GM20000 (cell line): ENCODE measurements at places on chromosomes 16 and 17.

- no peak for DNase-seq
Observed at GRCh38 chr17:3917391-3917931, 1.2 kb upstream of the P2RX1 start.

DNA sequence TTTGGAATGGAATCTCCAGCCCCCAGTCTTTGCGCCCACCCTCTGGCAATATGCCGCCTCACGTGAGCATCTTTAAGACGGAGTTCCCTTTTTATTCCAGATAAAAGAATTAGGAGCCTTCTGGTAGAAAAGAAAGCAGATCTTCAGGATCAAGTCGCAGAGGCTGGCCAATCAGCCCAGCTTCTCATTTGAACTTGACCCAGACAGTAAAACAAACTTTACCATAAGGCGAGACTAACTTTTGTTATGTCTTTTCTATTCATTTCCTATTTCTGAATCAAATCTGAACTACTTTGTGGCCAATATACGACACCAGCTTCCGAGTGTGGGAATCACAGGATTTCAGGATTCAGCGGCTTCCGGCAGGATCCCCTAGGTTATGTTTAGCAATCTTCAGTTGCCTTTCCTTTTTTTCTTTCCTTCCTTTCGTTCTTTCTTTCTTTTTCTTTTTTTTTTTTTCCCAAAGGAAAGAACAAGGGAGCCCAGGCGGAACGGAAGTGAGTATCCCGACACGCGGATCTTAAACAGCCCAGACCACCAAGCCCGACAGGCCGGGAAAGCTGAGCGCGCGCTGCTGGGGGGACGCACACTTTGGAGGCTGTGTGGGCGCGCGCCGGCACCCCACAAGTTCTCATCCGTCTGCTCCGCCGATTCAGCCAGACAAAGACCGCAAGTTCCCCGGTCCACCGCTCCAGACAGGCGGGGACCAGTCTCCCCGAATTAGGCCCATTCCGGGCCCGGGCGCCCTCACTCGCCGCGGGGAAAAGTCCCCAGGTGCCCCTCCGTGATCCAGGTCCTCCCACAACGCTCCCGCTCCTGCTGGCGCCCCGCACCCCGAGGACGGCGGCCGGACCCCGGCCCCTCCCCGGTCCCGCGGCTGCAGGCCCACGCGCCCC lies 633 bp downstream of the TBC1D16 start:
- DNase-seq: peak; percentile 62

- DNase-seq: no peak
Observed at GRCh38 chr17:5429191-5429887, 9.4 kb downstream of the RPAIN start.

- DNase-seq: no peak
Observed at GRCh38 chr16:51041546-51041945, 109.5 kb downstream of the SALL1 start.

DNA sequence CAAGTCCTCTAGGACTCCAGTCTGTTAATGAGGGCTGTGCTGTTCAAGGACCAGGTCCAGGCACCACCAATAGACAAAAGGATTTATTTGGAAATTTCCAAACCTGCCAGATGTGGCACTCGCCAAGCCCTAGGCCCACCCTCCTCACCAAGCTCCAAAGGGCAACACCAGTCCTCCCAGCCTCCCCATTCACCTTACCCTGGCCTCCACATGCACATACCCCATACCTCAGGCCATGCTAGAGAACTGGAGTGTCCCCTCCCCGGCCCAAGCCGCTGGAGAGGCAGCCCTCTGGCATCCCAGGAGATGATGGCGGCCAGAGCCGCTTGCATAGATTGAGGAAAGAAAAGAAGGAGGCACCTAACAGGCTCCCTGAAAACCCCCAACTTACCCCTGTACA lies 4.6 kb upstream of the FTSJ3 start:
- no peak for DNase-seq

DNA sequence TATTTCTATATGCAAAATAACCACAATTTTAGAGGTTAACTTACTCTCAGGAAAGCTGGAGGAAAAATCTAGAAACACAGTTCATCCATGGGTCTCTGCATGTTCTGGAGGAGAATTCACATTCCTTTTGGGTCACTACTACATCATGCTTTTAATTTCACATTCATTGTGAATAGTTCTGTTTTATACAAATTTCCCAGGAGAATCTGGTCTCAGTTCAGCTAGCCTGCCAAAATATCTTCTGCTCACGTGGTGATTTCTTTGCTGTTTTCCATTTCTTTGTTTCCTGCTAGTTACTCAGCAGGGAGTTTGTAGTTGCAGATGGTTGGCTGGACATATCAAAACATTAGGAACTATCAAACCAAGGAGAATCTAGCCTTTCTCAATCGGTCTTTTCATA lies at the start of gene ABCA9:
ABCA9 (minus strand) TSS at position 106 of the 400 bp plus-strand sequence. CDS start 9,801 bp downstream, outside the sequence.
- DNase-seq: no peak

DNA sequence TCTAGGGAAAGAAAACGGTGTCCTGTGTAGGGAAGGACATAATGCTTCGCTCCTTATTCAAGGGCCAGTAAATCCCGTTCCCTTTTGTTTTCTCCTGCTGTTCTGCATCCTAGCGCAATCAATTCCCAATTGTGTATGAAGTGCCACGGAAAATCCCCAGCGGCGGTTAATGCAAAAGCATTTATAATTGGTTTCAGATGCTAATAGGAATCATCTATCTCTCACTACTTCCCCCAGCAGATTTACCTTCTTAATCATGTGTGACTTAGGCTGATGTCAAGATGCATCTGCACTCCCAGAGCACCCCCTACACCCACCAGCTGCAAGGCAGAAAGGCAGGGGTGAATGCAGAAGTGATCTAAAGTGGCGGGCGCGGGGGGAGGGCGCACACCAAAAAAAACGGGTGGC lies 32.7 kb upstream of the SSTR2 start:
- peak; percentile 33 for DNase-seq

GRCh38 chr16:82042144-82042543 lies 7.1 kb downstream of the HSD17B2 start:
- no peak for DNase-seq

- DNase-seq: no peak
Observed at GRCh38 chr17:1645207-1646171, at the start of gene SCARF1. SCARF1 (minus strand) TSS chr17:1645732; CDS start chr17:1645697, 35 bp downstream.

- DNase-seq: no peak
Observed at GRCh38 chr16:7246578-7246977, 86.1 kb upstream of the RBFOX1 start.

DNA sequence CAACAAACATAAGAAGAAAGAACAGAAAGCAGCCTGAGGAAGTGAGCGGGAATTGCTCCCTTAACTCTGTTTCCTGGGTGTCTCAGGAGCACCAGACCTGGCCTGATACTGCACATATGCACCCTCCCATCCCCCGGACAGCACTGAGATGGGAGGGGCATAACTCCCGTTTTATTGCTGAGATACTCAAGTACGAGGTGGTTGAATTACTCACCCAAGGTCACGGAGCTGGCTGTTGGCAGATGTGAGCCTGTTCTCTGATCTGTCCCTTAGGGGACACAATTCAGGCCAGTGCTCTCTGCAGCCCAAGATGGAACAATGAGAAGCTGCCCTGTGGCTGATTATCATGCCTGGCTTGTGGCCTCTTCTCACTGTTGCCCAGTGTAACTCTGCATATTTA lies 9.1 kb upstream of the MED9 start:
- DNase-seq: no peak

DNA sequence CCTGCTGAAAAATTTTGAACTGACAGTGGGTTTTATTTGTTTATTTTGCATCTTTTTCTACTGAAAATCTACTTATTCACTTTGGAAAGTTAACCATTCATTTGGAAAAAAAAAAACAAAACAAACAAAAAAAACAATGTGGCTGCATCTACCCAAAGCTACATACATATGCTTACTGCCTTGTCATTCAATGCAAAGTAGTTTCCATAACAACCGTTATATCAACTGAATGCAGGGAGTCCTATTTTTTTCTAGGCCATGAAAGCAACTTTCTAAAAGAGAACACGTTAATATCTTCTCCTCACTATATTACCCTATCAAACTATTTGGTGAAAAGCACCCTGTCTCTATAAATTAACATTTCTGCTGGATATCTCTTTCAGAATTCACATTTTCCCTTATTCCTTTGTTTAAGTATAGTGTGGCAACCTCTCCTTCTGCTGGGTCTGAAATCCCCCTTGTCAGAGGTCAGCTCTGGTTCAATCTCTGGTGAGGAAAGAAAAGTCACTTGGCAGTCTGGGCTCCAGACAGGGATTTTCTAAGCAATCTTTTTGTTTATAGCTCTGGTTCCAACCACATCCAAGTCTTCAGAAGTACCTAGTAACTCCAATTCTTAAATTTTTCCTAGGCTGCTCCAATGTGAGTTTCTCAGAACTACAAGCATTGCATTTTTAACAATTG lies 528.4 kb upstream of the TOM1L1 start:
- no peak for DNase-seq

DNA sequence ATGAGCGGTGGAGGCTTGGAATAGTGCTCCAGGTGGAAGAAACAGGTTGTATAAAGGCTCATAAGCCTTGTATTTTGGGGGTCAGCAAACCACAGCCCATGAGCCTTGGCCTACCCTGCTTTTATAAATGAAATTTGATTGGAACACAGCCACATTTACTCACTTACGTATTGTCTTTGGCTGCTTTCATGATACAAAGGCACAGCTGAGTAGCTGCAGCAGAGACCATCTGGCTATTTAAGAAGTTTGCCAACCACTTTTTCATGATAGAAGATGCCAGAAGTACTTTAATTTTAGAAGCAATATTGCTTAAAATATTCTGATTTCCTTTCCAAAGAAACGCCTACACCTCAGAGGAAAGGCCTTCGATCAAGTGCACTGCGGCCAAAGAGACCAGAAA lies 73.8 kb downstream of the C17orf58 start:
- no peak for DNase-seq

- no peak for DNase-seq
Observed at GRCh38 chr17:4542003-4542725, 13.0 kb downstream of the MYBBP1A start.

DNA sequence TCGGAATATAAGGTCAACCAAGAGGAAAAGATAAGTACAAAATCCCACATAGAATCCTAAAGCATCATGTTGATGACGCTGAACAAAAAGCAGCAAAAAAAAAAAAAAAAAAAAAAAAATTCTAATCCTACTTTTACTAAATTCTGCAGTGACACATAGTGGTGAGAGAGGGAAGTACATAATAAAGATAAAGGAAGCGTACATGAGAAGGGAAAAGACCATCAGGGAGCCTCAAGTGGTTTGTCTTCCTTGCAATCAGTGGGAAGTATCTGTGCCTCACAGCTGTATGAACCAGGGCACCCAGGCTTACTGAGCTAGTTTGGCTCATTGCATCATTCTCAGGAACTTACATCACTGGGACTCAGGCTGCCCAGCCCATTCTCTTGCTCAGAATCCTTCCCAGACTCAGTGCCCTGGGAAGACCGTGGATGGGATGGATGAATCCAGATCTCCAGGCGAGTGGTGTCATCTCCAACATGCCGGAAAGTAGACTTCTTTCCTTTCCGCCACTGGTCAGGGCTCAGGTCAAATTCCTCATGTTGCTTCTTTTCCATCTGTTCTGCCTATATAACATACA lies 21.2 kb downstream of the SMG6 start:
- DNase-seq: peak; percentile 66

- no peak for DNase-seq
Observed at GRCh38 chr17:78818152-78818846, 22.3 kb downstream of the USP36 start.

- DNase-seq: peak; percentile 40
Observed at GRCh38 chr16:17343028-17343427, 127.7 kb downstream of the XYLT1 start.

- DNase-seq: no peak
Observed at GRCh38 chr17:51319186-51319585, 58.8 kb downstream of the UTP18 start.

DNA sequence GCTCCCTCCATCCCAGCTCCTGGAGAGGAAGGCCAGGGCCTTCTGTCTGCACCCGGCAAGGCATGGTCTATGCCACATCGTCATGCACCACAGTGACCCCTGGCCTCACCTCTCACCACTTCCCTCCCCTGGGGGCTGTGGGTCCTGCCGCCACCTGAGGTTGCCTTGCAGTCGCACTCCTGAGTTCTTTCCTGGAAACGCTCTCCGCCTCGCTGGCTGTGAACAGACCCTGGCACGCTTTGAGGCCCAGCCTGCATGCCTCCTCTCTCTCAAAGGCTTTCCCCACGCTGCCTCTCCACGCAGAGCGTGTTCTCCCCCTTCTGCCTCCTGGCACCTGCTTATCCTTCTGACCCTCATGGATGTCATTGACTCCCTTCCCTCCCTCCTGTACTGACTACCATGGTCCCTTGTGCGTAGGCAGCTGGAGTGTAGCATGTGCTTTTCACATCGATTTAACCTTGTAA lies 45.4 kb downstream of the SEC14L1 start:
- DNase-seq: no peak
